ENCODE measurements at places on chromosomes 7 and 10. TPM values are rescaled to one million over a fixed set of nuclear protein-coding genes. Genes with fewer than 3 reads are reported as not detected.

Gene ANKRD7
- 0.89 TPM for total RNA-seq

Gene ZNF503
- 17.0 TPM for total RNA-seq

Gene NRAP
- total RNA-seq = not detected

Gene CLRN3
- total RNA-seq = not detected

Gene EMX2
- total RNA-seq = not detected

Gene FMC1
- 12.1 TPM for total RNA-seq

Gene ELN
- total RNA-seq = 4.2 TPM

Gene IFIT1
- 12.3 TPM for total RNA-seq

Gene ITPRID1
- not detected for total RNA-seq

Gene KLLN
- 0.30 TPM for total RNA-seq

Gene SORCS1
- total RNA-seq = under 0.01 TPM

Gene PNLIPRP2
- not detected for total RNA-seq

Gene MOSPD3
- 21.4 TPM for total RNA-seq

Gene HHEX
- 1.6 TPM for total RNA-seq

Gene FAM241B
- 0.45 TPM for total RNA-seq

Gene DKK1
- 53.1 TPM for total RNA-seq

Gene COMMD3
- 53.1 TPM for total RNA-seq

Gene OPN1SW
- not detected for total RNA-seq

Gene SPDYE2
- not detected for total RNA-seq

Gene CALHM3
- total RNA-seq = not detected

Gene FAM24B
- 4.5 TPM for total RNA-seq

Gene DMBT1
- not detected for total RNA-seq

Gene CPXM2
- 0.45 TPM for total RNA-seq

Gene VKORC1L1
- 9.7 TPM for total RNA-seq

Gene SCIN
- total RNA-seq = not detected

Gene PALS2
- total RNA-seq = 3.7 TPM

Gene CYP2C19
- total RNA-seq = not detected

Gene ANKRD61
- total RNA-seq = not detected

Gene ATOH7
- total RNA-seq = not detected

Gene FKBP6
- total RNA-seq = not detected

Gene PLXNA4
- under 0.01 TPM for total RNA-seq

Gene OR13A1
- total RNA-seq = not detected

Gene PLEKHS1
- not detected for total RNA-seq

Gene PSAP
- 315 TPM for total RNA-seq

Gene NYAP1
- 1.8 TPM for total RNA-seq

Gene LRRC18
- not detected for total RNA-seq

Gene NCF1
- not detected for total RNA-seq

Gene NUTM2E
- total RNA-seq = not detected

Gene CDHR1
- total RNA-seq = under 0.01 TPM

Gene EN2
- total RNA-seq = not detected

Gene PIP
- not detected for total RNA-seq

Gene AKR1C4
- not detected for total RNA-seq

Gene CCDC201
- not detected for total RNA-seq

Gene IKZF1
- not detected for total RNA-seq

Gene CYP3A7
- 0.34 TPM for total RNA-seq

Gene OPALIN
- total RNA-seq = not detected

Gene AKR1C8
- total RNA-seq = not detected

Gene CPA2
- total RNA-seq = not detected

Gene CLCN1
- total RNA-seq = under 0.01 TPM
